Lower lobe of right lung (tissue), 2 donors: ENCODE measurements at places on chromosomes 7 and 10. TPM values are rescaled to one million over a fixed set of nuclear protein-coding genes. Genes with fewer than 3 reads are reported as not detected.

Gene HOXA11
- total RNA-seq = not detected

Gene FAM180A
- 3.0 TPM for total RNA-seq

Gene CYP26A1
- not detected for total RNA-seq

Gene CLRN3
- total RNA-seq = not detected

Gene KLF14
- total RNA-seq = not detected

Gene CD36
- total RNA-seq = 141 TPM

Gene CLDN4
- total RNA-seq = 116 TPM

Gene PNLIP
- not detected for total RNA-seq

Gene CHAT
- total RNA-seq = not detected

Gene SNCG
- total RNA-seq = 25.0 TPM

Gene SIRT1
- total RNA-seq = 21.0 TPM

Gene UBTD1
- 37.7 TPM for total RNA-seq

Gene TRIM50
- total RNA-seq = not detected

Gene SEC31B
- total RNA-seq = 16.0 TPM

Gene PPP1R3A
- total RNA-seq = 0.24 TPM

Gene HOXA9
- total RNA-seq = 1.7 TPM

GRCh38 chr10:44870031-44870430 is 41.1 kb upstream of the TMEM72 start:
- H3K27ac ChIP-seq = no peak overlapping the region
- no peaks in the 10 kb centered on the region for H3K36me3 ChIP-seq
- H3K27me3 ChIP-seq = no peaks in the 10 kb centered on the region
- H3K4me1 ChIP-seq = peaks cover 4% of the 10 kb centered on the region
- H3K4me3 ChIP-seq = no peak overlapping the region

- H3K36me3 ChIP-seq = no peaks in the 10 kb centered on the region
- DNase-seq = peak; percentile 74
- H3K4me1 ChIP-seq = peaks cover 48% of the 10 kb centered on the region
- H3K27ac ChIP-seq = peak overlapping the region; percentile 82
- no peaks in the 10 kb centered on the region for H3K27me3 ChIP-seq
These were observed 11.2 kb downstream of the IL2RA start for GRCh38 chr10:6050801-6051445.

- H3K27me3 ChIP-seq = no peaks in the 10 kb centered on the region
- H3K4me3 ChIP-seq = no peak overlapping the region
- H3K36me3 ChIP-seq = no peaks in the 10 kb centered on the region
- no peak overlapping the region for H3K27ac ChIP-seq
- H3K4me1 ChIP-seq = no peaks in the 10 kb centered on the region
These were observed 617.2 kb downstream of the AUTS2 start for GRCh38 chr7:70215491-70215890.

DNA sequence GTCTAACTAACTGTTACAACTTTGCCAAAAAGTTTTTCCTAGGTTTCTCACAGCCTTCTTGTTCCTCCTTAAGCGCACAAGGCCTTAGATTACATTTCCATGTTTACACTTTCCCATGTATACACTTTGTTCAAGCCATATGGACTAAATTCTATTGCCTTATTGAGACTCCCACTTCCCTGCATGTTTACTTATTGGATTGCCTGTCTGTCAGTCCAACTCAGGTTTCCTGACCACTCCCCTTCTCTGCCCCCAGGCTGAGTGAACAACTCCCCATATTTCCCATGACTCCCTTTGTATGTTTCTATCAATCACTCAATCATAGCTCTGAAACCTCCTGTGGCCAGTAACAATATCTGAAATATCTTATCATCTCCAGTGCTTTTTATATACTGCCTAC is 43.0 kb downstream of the SLC25A40 start:
- no peak overlapping the region for H3K4me3 ChIP-seq
- no peak overlapping the region for H3K27ac ChIP-seq
- DNase-seq = no peak
- H3K4me1 ChIP-seq = no peaks in the 10 kb centered on the region

DNA sequence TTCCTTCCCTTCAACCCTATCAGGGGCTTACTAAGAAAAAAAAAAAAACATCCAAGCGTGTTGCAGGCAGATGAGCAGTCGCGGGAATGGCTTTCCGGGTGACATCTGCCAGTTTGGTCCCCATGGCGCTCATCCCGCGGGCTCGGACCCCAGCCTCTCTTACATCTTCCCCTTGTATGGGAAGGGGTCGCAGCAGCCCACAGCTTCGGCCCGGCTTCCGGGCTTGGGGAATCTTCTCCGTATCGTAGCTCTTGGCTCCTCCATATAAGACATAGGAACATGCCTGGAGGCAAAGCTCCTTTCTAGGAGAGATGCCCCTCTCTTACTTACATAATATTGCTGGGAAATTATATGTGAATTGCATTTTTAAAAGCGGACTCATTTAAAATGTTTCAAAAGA is 99.5 kb downstream of the CUX1 start:
- no peaks in the 10 kb centered on the region for H3K27me3 ChIP-seq
- peaks cover 18% of the 10 kb centered on the region for H3K4me1 ChIP-seq
- H3K36me3 ChIP-seq = peaks cover 40% of the 10 kb centered on the region
- H3K4me3 ChIP-seq = no peak overlapping the region
- H3K27ac ChIP-seq = no peak overlapping the region
- DNase-seq = no peak

- no peaks in the 10 kb centered on the region for H3K27me3 ChIP-seq
- no peak overlapping the region for H3K4me3 ChIP-seq
- H3K27ac ChIP-seq = no peak overlapping the region
- no peaks in the 10 kb centered on the region for H3K36me3 ChIP-seq
- peak; percentile 71 for DNase-seq
These were observed 134.3 kb downstream of the TAX1BP1 start for GRCh38 chr7:27873981-27874957.

DNA sequence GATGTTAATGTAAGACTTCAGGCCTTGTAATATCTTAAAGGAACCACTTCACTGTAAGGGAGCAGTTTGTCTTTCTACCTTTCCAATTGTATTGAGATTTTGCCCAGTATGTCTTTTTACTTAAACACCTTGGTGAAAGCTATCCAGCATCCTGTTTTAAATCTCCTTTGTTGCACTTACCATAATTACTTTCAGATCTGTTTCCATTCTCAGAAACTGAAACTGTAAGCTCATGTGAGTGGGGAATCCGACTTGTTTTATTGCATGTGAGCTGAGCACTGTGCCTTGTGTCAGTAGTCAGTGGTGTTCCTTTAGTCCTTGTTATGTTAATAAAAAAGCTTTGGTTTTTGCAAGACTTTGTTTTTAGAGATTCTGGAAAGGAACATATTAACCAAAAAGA is 42.2 kb downstream of the BMPR1A start:
- no peaks in the 10 kb centered on the region for H3K36me3 ChIP-seq
- no peak overlapping the region for H3K4me3 ChIP-seq
- no peak for DNase-seq
- no peak overlapping the region for H3K27ac ChIP-seq

- no peaks in the 10 kb centered on the region for H3K4me1 ChIP-seq
- no peak overlapping the region for H3K4me3 ChIP-seq
- DNase-seq = no peak
- no peak overlapping the region for H3K27ac ChIP-seq
- no peaks in the 10 kb centered on the region for H3K36me3 ChIP-seq
These were observed 82.2 kb downstream of the GATA3 start for GRCh38 chr10:8136736-8137135.

- H3K27me3 ChIP-seq = no peaks in the 10 kb centered on the region
- H3K36me3 ChIP-seq = no peaks in the 10 kb centered on the region
- H3K4me1 ChIP-seq = no peaks in the 10 kb centered on the region
- H3K4me3 ChIP-seq = no peak overlapping the region
- DNase-seq = no peak
These were observed 55.8 kb downstream of the CDHR3 start for GRCh38 chr7:106018566-106019469.

- H3K27ac ChIP-seq = no peak overlapping the region
- H3K4me1 ChIP-seq = no peaks in the 10 kb centered on the region
- peaks cover 11% of the 10 kb centered on the region for H3K27me3 ChIP-seq
These were observed 1151.8 kb downstream of the TYW1 start for GRCh38 chr7:68148440-68148839.

GRCh38 chr10:123278445-123278844 is 124.2 kb downstream of the BUB3 start:
- H3K27ac ChIP-seq = no peak overlapping the region
- no peaks in the 10 kb centered on the region for H3K36me3 ChIP-seq
- H3K4me3 ChIP-seq = no peak overlapping the region
- no peaks in the 10 kb centered on the region for H3K4me1 ChIP-seq

GRCh38 chr7:94297397-94297838 is 97.3 kb upstream of the COL1A2 start:
- no peaks in the 10 kb centered on the region for H3K36me3 ChIP-seq
- no peak overlapping the region for H3K4me3 ChIP-seq
- no peaks in the 10 kb centered on the region for H3K27me3 ChIP-seq
- H3K27ac ChIP-seq = peak overlapping the region; percentile 59
- no peak for DNase-seq
- H3K4me1 ChIP-seq = no peaks in the 10 kb centered on the region

DNA sequence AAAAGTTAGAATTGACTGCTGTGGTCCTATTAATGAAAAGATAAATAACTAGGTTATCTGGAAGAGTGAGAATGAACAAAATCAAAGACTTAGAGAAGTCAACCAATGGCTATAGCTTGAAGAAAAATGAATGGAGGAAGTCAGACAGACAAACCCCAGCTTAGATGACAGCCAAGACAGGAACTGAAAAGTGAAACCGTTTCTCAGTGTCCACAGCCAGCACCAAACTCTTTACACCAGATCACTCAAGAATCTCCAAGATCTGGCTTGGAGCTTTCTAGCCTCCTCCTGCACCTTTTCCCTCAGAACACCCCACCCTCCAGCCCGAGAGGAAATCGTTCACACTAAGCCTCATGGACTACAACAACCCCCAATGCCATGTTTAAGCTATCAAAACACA is 167.0 kb downstream of the SFMBT2 start:
- no peaks in the 10 kb centered on the region for H3K4me1 ChIP-seq
- no peak overlapping the region for H3K27ac ChIP-seq
- no peaks in the 10 kb centered on the region for H3K27me3 ChIP-seq
- no peak overlapping the region for H3K4me3 ChIP-seq
- no peak for DNase-seq

GRCh38 chr7:16660702-16661464 is 14.9 kb downstream of the BZW2 start:
- H3K36me3 ChIP-seq = peaks cover under 1% of the 10 kb centered on the region
- DNase-seq = no peak
- H3K27ac ChIP-seq = no peak overlapping the region
- peaks cover 13% of the 10 kb centered on the region for H3K4me1 ChIP-seq

- no peak overlapping the region for H3K27ac ChIP-seq
- H3K36me3 ChIP-seq = no peaks in the 10 kb centered on the region
- DNase-seq = no peak
- no peak overlapping the region for H3K4me3 ChIP-seq
These were observed 21.9 kb upstream of the CABCOCO1 start for GRCh38 chr10:61640856-61641255.

- H3K4me1 ChIP-seq = no peaks in the 10 kb centered on the region
- no peak overlapping the region for H3K4me3 ChIP-seq
- DNase-seq = no peak
- no peaks in the 10 kb centered on the region for H3K36me3 ChIP-seq
- H3K27me3 ChIP-seq = no peaks in the 10 kb centered on the region
These were observed 49.8 kb downstream of the CARD11 start for GRCh38 chr7:2993868-2994267.

GRCh38 chr10:128432011-128432410 is 305.8 kb upstream of the MKI67 start:
- no peaks in the 10 kb centered on the region for H3K36me3 ChIP-seq
- DNase-seq = no peak
- no peaks in the 10 kb centered on the region for H3K4me1 ChIP-seq
- H3K27ac ChIP-seq = no peak overlapping the region
- H3K4me3 ChIP-seq = no peak overlapping the region
- H3K27me3 ChIP-seq = peaks cover 21% of the 10 kb centered on the region

GRCh38 chr10:86635402-86635801 is 18.9 kb upstream of the OPN4 start:
- H3K4me1 ChIP-seq = no peaks in the 10 kb centered on the region
- H3K4me3 ChIP-seq = no peak overlapping the region
- H3K27ac ChIP-seq = no peak overlapping the region

DNA sequence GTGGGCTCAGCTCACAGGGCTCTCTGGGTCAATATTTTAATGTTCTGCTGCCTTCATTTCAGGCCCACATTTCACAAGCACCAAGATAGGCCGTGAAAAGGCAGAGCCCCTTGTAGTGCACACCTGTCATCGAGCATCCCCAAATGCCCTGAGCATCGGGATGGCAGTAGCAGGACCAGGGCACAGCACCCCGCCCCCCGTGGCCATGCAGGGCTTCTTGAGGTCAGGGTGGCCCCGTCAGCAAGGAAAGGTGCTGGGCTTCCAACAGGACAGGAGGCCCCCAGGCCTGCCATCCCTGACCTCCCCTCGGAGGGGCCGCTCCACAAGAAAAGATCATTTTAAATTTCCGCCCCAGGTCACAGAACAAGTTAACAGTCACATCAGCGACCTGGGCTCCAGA is 2.9 kb upstream of the CNPY1 start:
- H3K27me3 ChIP-seq = no peaks in the 10 kb centered on the region
- H3K36me3 ChIP-seq = no peaks in the 10 kb centered on the region
- DNase-seq = no peak
- no peak overlapping the region for H3K4me3 ChIP-seq

- no peak for DNase-seq
- no peak overlapping the region for H3K27ac ChIP-seq
- H3K36me3 ChIP-seq = peaks cover 81% of the 10 kb centered on the region
These were observed 106.6 kb downstream of the GALNT11 start for GRCh38 chr7:152131981-152132494.

DNA sequence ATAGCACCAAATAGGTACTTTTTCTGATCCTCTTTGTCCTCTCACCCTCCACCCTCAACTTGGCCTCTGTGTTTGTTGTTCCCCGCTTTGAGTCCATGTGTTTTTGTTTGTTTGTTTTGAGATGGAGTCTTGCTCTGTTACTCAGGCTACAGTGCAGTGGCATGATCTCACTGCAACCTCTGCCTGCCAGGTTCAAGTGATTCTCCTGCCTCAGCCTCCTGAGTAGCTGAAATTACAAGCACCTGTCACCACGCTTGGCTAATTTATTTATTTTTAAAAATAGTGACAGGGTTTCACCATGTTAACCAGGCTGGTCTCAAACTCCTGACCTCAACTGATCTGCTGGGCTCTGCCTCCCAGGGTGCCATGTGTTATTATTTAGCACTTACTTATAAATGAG is 5.3 kb downstream of the ZNF273 start:
- H3K4me3 ChIP-seq = no peak overlapping the region
- no peak for DNase-seq
- no peaks in the 10 kb centered on the region for H3K27me3 ChIP-seq
- H3K27ac ChIP-seq = no peak overlapping the region
- H3K4me1 ChIP-seq = peaks cover 7% of the 10 kb centered on the region
